SK-N-DZ (cell line): ENCODE measurements at places on chromosomes 11 and 22.

DNA sequence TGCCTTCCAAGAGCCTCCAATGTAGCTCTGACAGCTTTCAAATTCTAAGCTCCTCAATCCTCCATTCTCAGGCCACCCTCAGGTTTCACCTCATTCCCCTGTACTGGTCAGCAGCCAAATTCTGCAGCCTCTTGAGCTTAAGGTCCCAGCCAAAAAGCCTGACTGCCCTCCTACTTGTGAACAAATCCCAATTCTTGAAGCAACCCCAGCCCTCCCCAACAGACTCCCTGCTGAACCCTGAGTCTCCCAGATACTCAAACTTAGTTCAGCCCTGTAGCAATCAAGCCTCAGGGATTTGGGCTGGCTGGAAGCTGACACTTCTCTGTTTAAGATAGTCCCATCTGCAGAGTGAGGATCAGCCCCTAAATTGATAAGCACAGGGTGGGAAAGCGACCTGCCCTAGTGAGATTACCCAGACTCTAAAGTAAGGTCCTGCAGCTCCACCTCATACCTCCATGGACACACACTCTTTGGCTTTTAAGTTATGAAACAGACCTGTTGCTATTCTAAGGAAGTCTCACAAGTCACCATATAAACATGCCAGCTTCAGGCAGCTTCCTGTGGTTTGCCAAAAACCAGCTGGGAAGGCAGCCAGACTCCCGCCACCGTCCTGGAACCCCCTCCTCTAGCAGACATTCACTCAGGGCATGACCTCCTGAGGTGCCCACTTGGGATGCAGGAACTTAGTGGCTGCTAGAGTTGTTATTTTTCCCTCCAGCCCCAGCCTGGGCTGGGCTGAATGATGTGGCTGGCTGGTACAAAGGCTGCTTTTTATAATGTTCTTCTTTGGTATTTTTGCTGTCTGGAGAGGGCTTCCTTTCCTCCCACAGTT is 82.5 kb upstream of the PICALM start:
- no peak for DNase-seq

- DNase-seq = peak; percentile 86
These were observed 741 bp upstream of the TMEM179B start for GRCh38 chr11:62786318-62787004.

- DNase-seq = no peak
These were observed 3.5 kb downstream of the KRTAP5-7 start for GRCh38 chr11:71530602-71531001.

GRCh38 chr11:56923116-56923515 is 65.6 kb upstream of the OR5AK2 start:
- DNase-seq = no peak

GRCh38 chr11:64241241-64241490 is 271 bp downstream of the FKBP2 start:
- peak; percentile 98 for DNase-seq

- DNase-seq = no peak
These were observed 38.4 kb upstream of the CRYBB3 start for GRCh38 chr22:25161017-25161915.

- no peak for DNase-seq
These were observed 1.4 kb downstream of the ZC3H12C start for GRCh38 chr11:110094298-110095285.
